ENCODE measurements at places on chromosomes 1 and 21.

DNA sequence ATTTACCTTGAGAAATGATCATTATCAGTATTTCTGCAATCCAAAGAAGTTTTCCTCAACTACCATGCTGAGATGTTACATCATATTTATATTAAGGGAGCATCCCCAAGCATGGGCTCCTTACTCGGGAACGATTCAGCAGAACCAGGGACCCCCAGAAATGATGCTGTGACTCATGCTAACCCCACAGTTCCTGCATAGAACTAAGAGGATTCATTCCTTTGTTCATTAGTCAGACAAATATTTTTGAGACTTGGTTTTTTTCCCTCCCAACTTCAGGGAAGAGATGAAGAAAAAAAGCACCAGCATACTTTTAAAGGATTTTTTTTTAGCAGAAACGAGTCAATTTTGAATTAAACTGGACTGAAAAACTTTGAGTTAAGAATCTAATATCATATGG is 49.2 kb upstream of the COL24A1 start:
- DNase-seq, result no peak

- DNase-seq, result no peak
Measured at GRCh38 chr1:41800311-41800829, 118.4 kb downstream of the HIVEP3 start.

GRCh38 chr1:36956570-36956969 is 77.7 kb downstream of the GRIK3 start:
- no peak for DNase-seq

GRCh38 chr1:220838578-220838977 is 40.7 kb upstream of the HLX start:
- no peak for DNase-seq

DNA sequence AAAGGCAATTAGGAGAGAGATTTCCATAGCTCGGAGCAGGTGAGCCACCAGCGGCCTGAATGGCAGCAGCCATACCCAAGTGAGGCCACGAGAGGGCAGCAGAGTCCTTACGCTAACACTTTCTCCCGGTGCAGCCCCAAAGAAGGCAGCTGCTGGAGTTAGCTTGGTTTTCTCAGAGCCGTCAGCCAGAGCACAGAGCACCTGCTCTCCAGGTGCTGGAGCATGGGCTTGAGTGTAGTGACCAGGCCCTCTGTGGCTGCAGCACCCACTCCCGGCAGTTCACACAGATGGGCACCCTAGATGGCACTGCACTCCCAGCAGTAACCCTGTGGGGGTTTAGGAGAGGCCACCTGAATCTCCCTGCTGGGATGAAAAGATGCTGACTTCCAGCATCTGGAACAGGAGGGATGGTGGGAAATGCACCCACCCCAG is 45.8 kb downstream of the TMCC2 start:
- DNase-seq, result peak; percentile 78

GRCh38 chr1:228929476-228930027 is 194.3 kb downstream of the RHOU start:
- no peak for DNase-seq

DNA sequence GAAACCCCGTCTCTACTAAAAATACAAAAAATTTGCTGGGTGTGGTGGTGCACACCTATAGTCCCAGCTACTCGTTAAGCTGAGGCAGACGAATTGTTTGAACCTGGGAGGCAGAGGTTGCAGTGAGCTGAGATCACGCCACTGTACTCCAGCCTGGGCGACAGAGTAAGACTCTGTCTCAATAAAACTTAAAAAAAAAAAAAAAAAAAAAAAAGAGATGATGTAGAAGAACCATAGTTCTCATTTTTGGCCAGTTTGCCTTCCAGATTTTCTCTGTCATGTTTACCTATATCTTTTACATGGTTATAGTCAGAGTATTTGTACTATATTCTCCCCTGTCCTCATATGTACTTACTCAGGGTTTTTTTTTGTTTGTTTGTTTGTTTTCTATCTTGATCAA is 53.6 kb downstream of the UCK2 start:
- DNase-seq, result no peak

- no peak for DNase-seq
Measured at GRCh38 chr1:33515607-33516006, 43.2 kb downstream of the ZSCAN20 start.

DNA sequence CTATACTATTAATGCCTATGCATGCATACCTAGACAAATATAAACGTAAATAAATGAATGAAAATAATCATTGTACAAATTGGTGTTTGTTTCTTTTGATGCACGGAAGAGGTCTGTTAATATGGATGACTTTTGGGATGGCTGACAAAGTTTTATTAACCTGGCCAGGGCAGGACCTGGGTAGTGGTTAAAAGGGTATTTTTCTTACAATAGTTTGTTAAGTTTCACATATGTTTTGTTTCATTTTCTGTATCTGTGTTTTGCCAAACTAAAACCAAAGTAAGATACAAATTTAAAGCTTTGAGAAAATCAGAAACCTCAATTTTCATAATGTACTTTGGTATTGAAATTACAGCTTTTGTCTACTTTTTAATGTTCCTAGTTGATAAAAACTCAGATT is 222.7 kb upstream of the OLFM3 start:
- DNase-seq, result no peak

GRCh38 chr1:24069817-24070216 is 42.1 kb downstream of the MYOM3 start:
- no peak for DNase-seq

GRCh38 chr1:198326232-198326631 is 169.4 kb downstream of the NEK7 start:
- DNase-seq, result no peak

GRCh38 chr1:85577419-85578320 is 2.9 kb upstream of the CCN1 start:
- DNase-seq, result no peak

GRCh38 chr1:100390531-100390930 is 38.2 kb downstream of the CDC14A start:
- no peak for DNase-seq

- DNase-seq, result no peak
Measured at GRCh38 chr1:212381397-212382035, 33.2 kb downstream of the PACC1 start.

DNA sequence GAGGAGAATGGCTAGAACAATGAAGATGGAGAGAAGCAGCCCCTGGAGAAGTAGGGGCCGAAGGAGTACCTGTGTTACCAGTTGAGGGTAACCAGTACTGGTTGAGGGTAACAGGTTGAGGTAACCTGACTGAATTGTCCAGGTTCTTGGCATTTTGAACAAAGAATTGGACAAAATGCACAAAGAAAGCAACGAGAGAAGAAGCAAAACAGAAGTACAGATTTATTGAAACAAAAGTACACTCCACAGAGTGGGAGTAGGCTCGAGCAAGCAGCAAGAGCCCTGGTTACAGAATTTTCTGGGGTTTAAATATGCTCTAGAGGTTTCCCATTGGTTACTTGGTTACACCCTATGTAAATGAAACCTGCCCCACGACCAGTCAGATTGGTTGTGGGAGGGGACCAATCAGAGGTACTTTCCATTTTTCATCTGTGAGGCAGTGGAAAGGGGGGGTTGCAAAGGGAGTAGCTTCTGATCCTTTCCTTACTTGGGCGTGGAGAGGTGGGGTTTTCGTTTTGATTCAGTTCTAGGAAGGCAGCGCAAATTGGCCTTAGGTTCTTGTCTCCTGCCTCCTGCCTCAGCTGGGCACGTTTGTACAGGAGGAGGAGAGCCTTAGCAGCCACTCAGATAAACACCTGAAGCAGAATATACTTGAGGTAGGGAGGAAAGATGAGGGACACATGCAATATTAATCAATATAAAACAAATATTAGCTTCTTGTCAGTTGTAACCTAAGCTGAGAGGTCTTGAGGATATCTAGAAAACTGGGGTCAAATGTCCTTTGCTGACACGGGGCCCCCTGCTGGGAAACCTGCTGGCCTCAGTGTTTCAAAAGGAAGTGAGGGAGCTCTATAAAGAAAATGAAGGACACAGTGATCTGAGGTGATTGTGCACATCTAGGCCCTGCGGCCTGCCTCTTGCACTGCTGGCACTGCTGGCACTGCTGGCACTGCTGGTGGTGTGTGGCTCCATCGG is 14.3 kb upstream of the LSM10 start:
- DNase-seq, result no peak

DNA sequence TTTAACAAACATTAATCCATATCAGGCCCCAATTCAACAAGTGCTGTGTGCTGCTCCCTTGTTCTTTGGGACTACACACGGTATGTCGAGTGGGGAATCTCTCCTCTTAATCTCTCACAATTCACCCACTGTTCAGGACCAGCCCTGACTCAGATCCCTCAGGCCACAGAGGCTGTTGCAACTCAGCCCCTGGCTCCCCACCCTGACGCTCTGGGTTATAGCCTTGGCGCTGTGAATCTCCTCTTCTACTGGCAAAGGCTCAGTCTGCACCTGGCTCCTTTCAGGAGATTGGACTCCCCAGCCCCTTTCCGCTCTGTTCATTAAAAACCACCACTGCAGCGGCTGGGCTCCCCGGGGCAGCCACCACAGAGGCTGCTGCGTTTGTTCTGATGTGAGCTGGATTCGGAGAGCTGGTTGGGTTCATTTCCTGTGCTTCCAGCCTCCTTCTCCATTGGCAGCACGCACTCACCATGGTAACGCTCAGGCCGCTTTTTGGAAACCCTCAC is 13.0 kb downstream of the CAPN8 start:
- no peak for DNase-seq

GRCh38 chr1:183907070-183907469 is 102.2 kb downstream of the RGL1 start:
- DNase-seq, result no peak

DNA sequence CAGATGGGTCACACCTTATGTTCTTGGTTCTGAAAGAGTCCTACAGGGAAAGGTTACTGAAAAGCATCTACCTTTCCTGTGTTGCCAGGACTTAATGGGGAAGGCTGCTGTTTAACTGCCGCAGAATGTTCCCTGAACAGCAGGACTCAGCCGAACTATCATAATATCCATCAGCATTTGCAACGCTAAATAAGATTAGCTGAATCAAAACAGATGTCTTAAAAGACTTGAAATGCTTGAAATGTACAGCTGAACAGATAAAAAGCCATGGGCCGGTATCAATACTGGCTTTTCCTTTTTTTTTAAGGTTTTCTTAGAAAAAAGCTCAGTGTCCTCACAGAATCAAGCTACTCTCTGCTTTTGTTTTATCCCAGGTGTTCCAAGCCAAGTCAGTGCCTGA is 19.7 kb upstream of the ATP13A2 start:
- DNase-seq, result no peak

GRCh38 chr1:219945795-219946194 is 17.4 kb upstream of the SLC30A10 start:
- no peak for DNase-seq

- no peak for DNase-seq
Measured at GRCh38 chr1:56153276-56153675, 426.1 kb downstream of the PLPP3 start.

- peak; percentile 37 for DNase-seq
Measured at GRCh38 chr1:156146020-156146768, 7.2 kb upstream of the SEMA4A start.

GRCh38 chr1:19353596-19353995 is 41.5 kb downstream of the SLC66A1 start:
- DNase-seq, result no peak

All from stimulated activated CD4-positive, alpha-beta T cell treated with anti-CD3 and anti-CD28 coated beads, Interleukin-4, amount 100 ng/mL, for 4 hours (primary cell).